Liver (tissue), 10 donors: ENCODE measurements at places on chromosomes 16 and 17. TPM values are rescaled to one million over a fixed set of nuclear protein-coding genes. Genes with fewer than 3 reads are reported as not detected.

DNA sequence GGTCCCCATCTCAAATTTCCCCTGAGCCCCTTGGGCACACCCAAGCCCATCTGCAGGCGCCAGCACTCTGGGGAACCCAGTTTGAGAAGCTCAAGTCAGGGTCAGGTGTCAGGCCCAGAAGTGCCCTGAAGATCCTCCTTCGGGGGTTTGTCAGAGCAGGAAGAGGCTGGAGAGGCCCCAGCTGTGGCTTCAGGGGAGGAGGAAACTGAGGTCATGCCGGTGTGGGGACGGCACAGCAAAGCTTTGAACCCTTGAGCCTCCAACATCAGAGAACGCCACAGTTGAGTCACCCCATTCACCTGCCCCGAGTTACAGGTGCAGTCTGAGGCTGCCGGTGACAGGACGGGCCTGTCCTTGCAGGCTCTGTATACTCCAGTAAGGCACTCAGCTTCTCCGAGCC lies 140.2 kb upstream of the CIBAR2 start:
- no peak for DNase-seq

DNA sequence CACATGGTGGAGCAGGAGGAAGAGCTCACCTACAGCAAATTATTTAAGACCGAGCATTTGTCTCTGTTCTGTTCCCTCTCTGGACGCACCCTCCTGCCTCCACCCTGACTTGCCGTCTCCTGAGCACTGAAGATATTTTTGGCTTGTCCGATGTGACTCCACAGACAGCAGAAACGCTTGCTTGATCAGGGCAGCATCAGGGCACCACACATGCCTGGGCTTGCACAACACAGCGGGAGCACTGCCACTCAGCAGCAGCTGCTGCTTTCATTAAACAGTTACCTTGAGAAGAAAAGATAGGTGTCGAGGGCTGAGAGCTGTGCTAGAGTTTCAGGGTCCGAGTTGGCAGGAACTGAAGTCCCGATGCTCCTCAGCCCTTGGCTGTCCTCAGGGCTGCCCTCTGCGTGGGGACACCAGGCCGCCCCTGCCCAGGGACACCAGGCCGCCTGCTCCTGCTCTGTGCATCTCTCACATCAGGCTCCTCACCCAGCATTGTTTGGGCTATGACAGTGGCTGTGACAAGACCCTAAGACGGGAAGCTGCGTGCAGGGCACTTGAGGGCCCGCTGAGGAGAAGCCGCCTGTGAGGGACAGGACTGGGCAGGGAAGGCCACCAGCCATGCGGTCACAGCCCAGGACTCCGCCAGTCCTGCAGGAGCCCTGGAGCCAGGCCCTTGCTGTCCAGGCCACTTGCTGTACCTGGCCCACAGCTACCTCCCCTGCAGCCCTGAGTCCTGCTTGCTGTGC lies 21.3 kb upstream of the CDH15 start:
- no peak for DNase-seq

Gene NEURL4
- 6.6 TPM for polyA plus RNA-seq

Gene RAP1GAP2
- 0.68 TPM for polyA plus RNA-seq

Gene TLCD3A
- polyA plus RNA-seq = 2.3 TPM
